ENCODE measurements at places on chromosomes 3 and 15.

DNA sequence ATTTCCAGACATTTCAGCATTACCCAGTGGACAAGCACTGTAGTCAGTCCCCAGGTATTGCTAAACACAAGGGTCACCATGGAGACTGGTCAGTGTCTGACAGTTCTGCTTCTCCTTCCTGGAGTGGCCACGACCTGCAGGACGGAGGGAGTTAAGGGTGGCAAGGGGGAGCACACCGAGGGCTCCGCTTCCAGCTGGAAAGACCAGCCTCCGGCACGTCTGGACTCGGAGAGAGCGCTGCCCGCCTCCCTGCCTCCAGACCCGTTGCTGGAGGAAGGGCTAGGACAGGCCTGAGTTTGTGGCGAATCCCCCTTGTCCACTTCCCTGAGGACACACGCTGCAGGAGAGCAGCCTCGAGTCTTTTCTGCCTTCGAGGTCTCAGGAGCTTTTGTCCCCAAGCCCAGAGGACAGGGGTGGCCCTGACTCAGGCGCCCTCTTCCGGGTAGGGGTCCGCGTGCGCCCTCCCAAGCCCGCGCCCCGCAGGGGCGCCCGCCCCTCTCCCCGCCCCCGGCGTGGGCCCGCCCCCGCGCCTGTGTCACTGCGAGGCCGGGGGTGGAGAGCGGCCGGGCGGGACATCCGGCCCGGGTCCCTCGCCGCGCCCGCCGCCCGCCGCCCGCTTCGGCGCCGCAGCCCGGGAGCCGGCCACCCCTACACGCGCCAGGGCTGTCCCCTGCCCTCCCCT lies at the start of gene CHST14:
Gene CHST14 (plus strand): TSS at position 562 of the 682 bp plus-strand sequence. CDS start 230 bp downstream, outside the sequence.
- no peak for DNase-seq

DNA sequence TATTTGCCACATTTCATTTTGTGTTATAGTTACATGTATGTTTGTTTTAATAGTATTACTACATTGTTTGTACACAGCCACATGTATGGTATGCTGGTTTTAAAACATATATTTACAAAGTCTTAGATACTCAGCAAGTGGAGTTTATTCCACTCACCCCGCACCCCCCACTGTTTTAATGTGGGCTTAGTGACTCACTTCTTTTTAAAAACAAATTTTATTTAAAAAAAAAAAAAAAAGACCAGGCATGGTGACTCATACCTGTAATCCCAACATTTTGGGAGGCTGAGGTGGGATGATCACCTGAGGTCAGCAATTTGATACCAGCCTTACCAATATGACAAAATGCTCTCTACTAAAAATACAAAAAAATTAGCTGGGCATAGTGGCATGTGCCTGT lies 26.9 kb upstream of the TJP1 start:
- no peak for DNase-seq

GRCh38 chr15:97931314-97931713 lies 29.2 kb upstream of the ARRDC4 start:
- DNase-seq = no peak

DNA sequence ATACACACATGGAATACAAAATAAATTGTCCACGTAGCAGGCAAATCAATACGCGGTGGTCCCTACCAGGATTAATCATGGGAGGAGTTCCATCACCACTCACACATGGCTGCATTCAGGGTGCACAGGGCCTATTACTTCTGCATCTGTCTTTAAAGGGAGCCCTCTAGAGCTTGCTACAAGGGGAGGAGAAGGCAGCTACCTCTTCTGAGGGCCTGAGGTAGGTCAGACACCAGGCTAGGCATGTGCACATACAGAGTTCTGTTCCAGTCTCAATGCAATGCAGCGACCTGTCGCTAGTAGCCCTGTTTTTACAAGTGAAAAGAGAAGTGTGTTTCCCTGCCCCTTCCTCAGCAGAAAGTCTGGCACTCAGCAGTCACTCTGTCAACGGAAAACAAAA lies 102.7 kb downstream of the ROBO2 start:
- no peak for DNase-seq

- no peak for DNase-seq
Observed at GRCh38 chr3:114519415-114519814, 225.6 kb downstream of the TIGIT start.

DNA sequence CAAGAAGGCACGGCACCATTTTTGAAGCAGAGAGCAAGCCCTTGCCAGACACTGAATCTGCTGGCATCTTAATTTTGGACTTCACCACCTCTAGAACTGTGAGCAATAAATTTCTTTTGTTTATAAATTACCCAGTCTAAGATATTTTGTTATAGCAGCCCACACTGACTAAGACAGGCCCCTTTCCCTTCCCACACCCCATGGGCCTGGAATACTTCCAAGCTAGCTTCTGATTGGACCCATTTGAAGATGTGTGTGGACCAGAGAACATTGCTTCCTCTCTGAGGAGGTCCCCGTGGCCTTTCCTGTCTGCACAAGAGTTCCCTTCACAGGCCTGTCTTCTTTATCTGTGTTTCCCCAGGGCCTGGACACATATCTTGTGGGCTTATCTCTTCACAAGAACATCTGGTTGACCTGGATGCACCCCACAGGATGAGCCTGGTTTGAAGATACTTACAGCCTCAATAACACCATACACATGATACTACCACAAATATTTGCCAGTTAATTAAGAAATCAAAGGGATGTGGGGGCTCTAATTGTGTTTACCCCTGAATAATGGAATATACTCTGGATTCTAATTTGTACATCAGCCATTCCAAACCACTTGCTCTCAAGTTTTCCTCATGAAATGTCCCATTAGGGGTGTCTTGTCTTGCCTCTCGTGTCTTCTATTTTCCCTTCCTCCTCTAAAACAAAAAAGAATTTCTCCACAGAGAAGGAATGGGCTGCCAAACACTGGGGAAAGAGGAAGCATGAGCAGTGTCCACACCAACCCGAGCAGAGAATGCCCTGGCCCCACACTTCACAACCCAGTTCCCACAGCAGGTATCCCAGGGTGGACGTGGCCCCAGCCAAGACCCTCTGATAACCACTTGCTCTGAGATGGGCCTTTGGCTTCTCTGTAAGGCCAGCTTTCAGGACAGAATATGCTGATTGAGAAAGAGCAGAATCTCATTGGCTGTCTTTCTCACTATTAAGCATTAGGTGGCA lies 42.5 kb downstream of the GLB1 start:
- no peak for DNase-seq

- DNase-seq = no peak
Observed at GRCh38 chr15:71015342-71015741, 99.9 kb upstream of the THSD4 start.

DNA sequence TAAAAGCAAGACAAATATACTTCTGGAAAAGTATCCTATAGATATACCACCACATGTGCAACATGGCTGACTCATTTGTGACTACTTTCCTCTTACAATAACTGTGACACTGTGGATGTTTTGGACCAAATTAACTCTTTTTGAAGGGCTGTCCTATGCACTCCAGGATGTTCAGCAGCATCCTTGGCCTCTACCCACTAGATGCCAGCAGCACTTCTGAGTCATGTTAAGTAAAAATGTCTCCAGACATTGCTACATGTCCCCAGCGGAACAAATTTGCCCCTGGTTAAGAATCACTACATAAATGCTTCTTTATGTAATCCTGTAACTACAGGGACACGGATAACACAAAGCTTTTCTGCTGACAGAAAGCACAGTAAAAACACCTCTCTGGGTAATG lies 32.0 kb downstream of the RUVBL1 start:
- no peak for DNase-seq
